Right ventricle myocardium inferior (tissue), 1 donor: ENCODE measurements at places on chromosomes 6 and 20. TPM values are rescaled to one million over a fixed set of nuclear protein-coding genes. Genes with fewer than 3 reads are reported as not detected.

DNA sequence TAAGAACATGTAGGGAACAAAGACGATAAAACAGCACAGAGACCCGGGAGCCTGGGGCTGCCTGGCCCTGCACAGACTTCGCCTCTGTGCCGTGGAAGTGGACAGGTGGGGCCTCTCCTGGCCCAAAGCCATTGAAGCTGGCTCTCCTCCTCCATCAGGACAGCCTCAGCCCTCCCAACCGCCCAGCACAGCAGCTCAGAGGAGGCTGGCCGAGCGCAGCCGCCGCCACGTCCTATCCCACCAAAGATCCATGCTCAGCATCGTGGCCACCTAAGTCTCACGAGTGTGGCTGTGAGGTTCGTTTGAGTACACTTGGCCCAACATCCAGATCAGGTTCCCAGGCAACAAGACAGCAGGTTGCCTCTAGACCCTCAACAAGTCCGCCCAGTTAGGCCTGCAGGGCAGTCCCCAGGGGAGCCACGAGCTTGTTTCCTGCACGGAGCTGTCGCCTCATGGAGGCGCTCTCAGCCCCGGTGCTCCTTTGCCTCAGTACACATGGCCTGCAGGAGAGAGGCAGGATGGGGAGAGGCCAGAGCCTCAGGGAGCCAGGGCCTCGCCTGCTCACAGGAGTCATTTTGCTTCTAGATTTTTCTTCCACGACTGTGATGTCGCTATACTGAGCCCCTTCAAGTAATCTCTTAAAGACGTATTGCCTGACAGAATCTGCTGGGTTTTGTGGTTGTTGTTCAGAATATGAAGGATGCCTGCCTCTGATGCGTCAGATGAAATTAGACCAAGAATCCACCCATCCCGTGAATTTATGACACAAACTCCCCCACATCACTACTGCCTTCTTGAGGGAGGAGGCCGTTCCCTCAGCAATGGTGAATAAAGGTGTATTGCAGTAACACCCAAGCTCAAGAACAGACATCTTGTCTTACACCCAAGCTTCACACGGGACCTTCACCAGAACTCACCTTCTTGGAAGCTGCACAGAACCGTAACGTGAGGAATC lies 102.7 kb downstream of the RNASET2 start:
- no peak for DNase-seq

DNA sequence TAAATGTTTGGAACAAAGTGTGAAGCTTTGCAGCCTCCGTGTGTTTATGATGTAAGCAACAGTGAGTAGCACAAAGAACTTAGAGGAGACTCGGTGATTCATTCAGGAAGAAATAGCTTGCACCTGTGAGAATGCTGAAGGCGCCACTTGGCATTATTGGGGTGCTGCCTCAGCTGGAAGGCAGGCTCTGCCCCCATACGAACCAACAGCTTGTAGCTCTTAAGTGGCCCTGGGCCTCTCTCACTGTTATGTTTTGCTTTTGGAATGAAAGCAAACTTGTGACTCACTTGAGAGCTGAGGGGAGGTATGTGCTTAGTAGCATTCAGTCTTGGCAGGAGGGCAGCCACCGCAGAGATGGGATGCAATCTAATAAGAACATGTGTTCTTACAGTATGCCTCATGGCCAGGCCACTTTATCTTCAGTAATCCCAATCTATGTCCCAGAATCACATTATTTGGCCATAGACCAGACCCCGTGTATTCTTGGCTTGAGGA lies 310.7 kb downstream of the EYA4 start:
- peak; percentile 73 for DNase-seq

DNA sequence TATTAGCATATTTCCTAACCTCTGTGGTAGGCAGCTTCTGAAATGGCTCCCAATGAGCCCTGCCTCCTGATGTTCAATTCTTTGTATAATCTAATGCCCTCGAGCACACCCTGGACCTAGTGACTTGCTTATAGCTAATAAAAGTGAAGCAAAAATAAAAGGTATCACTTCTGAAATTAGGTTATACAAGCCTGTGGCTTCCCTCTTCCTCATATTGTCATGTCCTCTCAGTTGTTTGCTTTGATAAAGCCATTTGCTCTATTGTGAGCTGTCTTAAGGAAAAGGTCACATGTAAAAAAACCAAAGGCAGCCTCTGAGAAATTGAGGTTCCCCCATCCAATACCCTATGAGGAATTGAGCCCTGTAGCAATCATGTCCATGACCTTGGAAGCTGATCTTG lies 442.1 kb upstream of the ADGRB3 start:
- no peak for DNase-seq

- no peak for DNase-seq
These were observed 32.8 kb upstream of the ENPP5 start for GRCh38 chr6:46203391-46204177.

- peak; percentile 81 for DNase-seq
These were observed 27.1 kb downstream of the CD83 start for GRCh38 chr6:14144678-14145113.

DNA sequence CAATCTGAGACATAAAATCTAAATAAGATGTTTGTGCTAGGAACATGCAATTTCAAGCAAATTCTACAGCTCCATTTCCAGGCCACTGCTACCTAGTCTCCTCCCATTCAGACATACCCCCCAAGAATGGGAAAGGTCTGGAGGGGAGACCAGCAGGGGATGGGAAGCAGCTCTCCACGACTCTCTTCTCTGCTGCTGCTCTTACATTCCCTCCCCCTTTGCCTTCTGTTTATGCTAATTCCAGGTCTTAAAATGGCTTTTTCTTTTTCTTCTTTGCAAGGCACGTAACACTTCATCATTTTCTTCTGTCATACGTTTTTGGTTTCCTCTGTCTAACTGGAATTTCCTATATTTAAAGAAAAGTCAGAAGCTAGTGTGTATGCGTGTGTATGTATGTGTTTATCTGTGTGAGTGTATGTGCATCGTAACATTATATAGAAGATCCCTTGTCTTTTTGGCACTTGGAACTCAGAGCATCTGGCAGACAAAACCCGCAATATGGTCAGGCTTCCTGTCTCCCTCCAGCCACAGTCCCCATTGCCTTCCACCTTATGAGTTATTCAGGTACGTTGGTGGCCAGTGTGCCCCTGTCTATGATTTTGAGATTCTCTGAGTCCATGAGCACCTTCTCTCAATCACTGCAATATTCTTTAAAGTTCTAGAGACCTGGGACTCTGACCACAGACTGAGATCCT lies 493.7 kb downstream of the BTBD3 start:
- DNase-seq, result no peak

DNA sequence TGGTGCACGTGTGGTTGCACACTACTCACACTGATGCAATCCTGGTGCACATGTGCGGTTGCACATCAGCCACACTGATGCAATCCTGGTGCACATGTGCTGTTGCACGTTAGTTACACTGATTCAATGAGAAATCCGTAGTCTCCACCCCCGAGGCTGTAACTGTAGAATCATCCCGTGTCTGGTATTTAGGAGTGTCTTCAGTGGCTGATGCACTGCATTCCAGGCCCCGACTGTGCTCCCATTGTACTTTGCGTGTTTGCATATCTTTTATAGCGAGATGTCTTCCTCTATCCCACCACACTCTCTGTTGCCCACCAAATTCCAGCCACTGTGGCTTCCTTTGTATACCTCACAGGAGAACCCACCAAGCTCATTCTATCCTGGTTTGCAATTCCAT lies 87.8 kb upstream of the MTHFD1L start:
- DNase-seq, result no peak

Gene RRAGD
- total RNA-seq, result 126 TPM

GRCh38 chr6:12594530-12594893 lies 122.1 kb upstream of the PHACTR1 start:
- no peak for DNase-seq

DNA sequence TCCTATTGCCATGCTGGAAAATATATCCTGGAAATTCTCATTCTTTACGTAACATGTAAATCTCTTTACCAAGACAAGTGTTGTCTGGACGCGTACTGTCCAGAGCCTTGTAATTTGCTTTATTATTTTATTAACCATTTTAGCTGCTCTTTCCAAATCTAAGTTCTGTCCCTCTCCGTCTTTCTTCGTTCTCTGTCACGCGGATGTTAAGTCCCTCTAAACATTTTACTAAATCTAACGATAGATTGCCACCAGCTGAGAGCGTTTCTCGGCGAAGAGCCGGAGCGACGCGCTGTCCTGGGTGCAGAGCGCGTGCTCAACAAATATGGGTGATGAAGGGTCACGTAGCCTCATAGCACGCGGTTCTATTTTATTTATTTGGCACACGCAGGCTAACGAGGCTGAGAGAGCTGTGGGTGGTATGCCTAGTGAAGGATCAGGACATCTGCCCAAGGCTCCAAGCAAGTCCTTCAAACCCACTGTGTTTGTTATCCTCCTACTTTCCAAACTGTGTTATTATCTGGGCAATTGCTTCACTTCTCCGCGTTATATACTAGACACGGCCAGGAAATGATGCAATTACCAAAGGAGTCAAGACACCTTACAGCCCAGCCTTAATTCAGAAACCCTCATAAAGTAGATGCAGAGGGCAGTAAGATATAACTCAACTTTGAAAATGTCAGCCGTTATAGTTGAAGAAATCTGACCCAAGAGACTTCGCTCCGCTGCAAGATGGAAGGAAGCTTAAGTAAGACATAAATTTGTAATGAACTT lies 10.0 kb upstream of the NCOA7 start:
- no peak for DNase-seq

GRCh38 chr20:4898282-4899244 lies 102.7 kb downstream of the SLC23A2 start:
- DNase-seq, result no peak

DNA sequence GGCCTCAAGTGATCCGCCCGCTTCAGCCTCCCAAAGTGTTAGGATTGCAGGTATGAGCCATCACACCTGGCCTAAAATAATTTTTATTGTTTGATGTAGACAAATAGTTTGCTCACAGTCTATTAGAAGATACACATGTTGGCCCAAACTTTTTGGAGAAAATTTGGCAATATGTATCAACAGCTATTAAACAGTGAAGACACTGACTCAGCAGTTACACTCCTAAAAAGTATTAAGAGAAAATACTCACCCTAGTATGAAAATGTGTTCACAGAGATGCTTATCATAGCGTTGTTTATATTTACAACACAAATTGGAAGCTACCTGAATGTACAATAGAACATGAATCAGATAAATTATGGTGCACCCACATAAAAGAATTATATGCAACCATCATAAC lies 173.1 kb downstream of the WDR27 start:
- no peak for DNase-seq

- DNase-seq, result no peak
These were observed 87.5 kb downstream of the SYNJ2 start for GRCh38 chr6:158068893-158069799.

Gene COL9A1
- 0.14 TPM for total RNA-seq

Gene MYO6
- 4.7 TPM for total RNA-seq

GRCh38 chr6:21444711-21445260 lies 148.8 kb upstream of the SOX4 start:
- DNase-seq, result no peak

Gene CLIC5
- total RNA-seq, result 312 TPM

DNA sequence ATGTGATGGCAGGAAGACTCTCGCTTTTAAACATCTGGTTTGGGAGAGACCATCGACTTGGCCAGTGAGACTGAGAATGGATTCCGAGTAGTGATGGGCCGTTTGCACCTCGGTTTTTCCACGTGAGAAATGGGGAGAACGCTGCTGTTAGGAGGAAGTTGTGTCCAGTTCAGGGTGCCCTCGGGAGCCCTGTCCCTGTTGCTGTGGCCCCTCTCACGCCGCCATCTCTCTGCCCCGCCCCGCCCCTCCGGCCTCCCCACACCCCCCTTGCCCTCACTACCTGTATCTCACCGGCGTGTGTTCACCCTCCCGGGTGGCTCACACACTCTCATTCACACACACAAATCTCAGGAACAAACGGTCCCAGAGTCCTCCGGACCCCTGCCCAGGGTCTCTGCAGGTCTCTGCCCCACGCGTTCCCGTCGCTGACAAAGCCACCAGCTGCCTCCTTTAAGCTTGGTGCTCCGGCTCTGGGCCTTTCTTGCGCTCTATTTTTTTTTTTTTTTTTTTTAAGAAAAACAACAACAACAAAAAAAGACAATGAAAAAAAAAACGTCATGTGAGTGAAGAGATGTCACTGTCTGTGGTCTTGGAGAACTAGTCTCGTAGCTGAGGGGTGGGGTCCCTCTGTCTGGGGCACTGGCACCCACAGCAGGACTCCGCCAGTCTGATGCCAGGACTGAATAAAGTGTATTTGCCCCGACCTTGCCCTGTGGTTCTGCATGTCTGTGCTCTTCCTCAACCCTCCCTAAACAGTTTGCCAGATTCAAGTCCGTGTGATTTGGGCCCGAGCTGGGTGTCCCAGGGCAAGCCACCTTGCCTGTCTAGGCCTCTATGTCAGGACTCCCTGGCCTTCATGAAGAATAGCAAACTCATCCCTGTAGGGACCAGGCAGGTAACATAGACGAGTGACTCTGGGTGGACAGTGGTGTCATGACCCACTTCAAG lies 2.9 kb downstream of the SOX12 start:
- no peak for DNase-seq

Gene CALHM6
- 2.9 TPM for total RNA-seq

Gene MAFB
- total RNA-seq, result 17.7 TPM

GRCh38 chr6:73028124-73028766 lies 197.1 kb downstream of the KHDC1L start:
- DNase-seq, result no peak

GRCh38 chr20:37270576-37271420 lies 9.2 kb upstream of the GHRH start:
- DNase-seq, result no peak

DNA sequence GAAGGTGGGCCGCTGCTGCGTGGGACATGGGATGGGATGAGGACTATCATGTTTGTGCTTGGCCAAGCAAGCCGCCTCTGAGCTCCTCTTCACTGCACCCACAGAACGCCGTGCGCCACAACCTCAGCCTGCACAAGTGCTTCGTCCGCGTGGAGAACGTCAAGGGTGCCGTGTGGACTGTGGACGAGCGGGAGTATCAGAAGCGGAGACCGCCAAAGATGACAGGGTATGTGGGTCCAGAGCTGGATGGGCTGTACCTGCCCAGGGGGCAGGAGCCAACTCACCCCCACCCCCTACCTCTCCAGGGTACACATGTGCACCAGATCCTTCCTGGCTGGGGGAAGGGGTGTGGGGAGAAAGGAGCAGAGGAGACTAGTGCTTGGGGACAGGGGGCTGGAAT lies 43.5 kb upstream of the MDFI start:
- DNase-seq, result no peak
